Adipose tissue (tissue), 3 donors: ENCODE measurements at places on chromosomes 4 and X. TPM values are rescaled to one million over a fixed set of nuclear protein-coding genes. Genes with fewer than 3 reads are reported as not detected.

The FGA gene
- polyA plus RNA-seq: 0.34 TPM

The GPC3 gene
- polyA plus RNA-seq: 58.6 TPM

The ESX1 gene
- polyA plus RNA-seq: not detected

The DOK7 gene
- polyA plus RNA-seq: 0.11 TPM

The RNF212 gene
- polyA plus RNA-seq: 4.3 TPM

The TLR10 gene
- polyA plus RNA-seq: 0.45 TPM
